Endothelial cell of umbilical vein (primary cell): ENCODE measurements at places on chromosomes 6 and 20. TPM values are rescaled to one million over a fixed set of nuclear protein-coding genes. Genes with fewer than 3 reads are reported as not detected.
A peak's percentile ranks its signal among the peaks of the same experiment; 100 is the strongest.

DNA sequence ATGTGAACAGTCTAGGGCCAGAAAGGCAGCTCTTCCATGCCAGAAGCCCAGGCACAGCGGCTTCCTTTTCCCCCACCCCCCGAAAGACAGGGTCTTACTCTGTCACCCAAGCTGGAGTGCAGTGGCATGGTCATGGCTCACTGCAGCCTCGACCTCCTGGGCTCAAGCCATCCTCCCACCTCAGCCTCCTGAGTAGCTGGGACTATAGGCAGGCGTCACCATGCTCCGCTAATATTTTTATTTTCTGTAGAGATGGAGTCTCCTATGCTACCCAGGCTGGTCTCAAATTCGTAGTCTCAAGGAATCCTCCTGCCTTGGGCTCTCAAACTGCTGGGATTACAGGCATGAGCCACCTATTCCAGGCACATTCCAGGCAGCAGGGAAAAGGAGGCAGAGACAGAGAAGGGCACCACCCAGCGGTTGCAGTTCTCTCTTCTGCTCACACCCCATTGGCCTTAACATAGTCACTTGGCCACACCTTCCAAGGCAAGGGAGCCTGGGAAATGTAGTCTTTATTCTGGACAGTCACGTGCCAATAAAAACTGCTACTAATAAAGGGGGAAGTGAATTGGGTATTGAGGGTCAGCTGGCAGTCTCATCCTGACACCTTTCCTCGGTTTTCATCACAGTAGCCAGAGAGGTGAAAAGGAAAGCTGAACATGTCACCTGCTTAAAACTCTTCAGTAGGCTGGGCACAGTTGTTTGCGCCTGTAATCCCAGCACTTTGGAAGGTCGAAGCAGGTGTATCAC, 205.9 kb downstream of the ZMYND8 start:
- DNase-seq, result peak; percentile 64

DNA sequence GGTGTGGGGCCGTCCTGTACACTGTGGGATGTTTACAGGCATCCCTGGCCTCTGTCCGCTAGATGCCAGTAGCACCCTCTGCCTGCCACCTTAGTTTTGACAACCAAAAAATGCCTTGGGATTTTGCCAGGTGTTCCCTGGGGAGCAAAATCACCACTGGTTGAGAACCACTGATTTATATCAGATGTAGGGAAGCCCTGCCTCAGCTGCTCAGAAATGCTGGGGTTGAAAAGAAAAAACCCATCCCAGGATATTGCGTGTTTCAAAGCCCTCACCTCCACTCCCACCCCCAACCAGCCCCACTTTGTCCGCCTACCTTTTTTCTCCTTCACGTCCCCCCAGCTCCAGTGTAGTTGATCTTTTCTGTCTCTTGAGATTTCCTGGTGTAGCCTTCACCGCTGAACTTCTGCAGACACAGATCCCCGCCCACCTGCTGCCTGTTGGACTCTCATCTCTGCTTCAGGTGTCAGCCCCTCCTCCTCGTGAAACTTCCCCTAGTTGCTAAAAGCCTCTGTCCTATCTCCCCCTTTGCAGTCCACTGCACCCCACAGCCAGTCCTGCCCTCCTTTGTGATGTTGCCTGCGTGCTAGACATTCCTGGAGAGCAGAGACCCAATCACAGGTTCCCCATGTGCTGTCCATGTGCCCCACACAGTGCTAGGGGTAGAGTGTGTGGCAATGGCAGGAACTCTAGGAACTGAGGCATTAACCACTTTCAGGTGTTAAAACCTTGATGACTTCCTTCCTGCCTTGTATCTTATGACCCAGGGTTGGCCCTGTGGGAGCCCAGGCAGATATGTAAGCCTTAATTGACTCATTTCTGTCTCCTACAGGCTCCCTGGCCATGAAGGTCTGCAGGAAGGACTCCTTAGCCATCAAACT, 98.9 kb downstream of the TBC1D7 start:
- DNase-seq, result no peak

PTCRA gene
- not detected in 2 replicates for total RNA-seq

DNA sequence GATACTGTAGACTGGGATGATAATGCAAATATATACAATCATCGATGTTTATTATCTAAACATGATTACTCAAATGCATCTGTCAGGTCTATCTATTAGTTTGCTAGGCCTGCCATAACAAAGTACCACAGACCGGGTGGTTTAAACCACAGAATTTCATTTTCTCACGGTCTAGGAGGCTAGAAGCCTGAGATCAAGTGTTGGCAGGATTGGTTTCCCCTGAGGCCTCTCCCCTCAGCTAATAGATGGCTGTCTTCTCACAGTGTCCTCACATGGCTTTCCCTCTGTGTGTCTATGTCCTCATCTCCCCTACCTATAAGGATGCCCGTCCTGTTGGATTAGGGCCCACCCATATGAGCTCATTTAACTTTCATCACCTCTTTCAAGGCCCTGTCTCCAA, 512.6 kb upstream of the SLC35B3 start:
- no peak for DNase-seq

FBXO30 gene
- total RNA-seq, result 10.4 and 11.1 TPM in 2 replicates

DNA sequence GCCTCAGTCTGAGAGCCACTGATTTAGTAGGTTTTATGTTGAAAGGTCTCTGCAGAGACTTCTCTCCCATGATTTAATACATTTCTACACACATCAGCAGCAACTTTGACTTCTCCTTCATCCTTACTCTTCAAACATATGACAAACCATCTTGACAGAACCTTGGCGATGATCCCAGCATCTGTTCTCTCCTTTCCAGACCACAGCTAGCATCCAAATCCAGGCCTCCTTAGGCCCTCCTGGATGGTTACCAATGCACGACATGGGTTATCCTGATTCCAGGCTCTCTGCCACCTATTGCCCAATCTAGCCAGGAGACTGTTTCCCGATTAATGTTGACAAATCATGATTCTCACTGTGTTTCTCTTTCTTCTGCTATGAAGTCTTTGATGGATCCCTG, 16.8 kb downstream of the LAMA4 start:
- peak; percentile 53 for DNase-seq

PHACTR1 gene
- total RNA-seq, result 19.4 and 23.2 TPM in 2 replicates
